ENCODE measurements at places on chromosomes 7 and 10.

DNA sequence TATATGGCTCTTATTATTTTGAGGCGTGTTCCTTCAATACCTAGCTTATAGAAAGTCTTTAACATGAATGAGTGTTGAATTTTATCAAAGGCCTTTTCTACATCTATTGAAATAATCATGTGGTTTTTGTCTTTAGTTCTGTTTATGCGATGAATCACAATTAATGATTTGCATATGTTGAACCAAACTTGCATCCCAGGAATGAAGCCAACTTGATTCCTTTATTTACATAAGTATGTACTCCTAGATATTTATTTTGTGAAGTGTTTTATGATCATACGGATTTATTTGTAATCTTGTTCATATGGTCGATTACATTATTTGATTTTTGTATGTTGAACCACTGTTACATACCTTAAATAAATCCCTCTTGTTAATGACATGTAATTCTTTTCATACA is 244.3 kb upstream of the KCND2 start:
- H3K4me1 ChIP-seq = no peaks in the 10 kb centered on the region
- no peak for DNase-seq
- H3K27ac ChIP-seq = no peak overlapping the region
- no peaks in the 10 kb centered on the region for H3K36me3 ChIP-seq

DNA sequence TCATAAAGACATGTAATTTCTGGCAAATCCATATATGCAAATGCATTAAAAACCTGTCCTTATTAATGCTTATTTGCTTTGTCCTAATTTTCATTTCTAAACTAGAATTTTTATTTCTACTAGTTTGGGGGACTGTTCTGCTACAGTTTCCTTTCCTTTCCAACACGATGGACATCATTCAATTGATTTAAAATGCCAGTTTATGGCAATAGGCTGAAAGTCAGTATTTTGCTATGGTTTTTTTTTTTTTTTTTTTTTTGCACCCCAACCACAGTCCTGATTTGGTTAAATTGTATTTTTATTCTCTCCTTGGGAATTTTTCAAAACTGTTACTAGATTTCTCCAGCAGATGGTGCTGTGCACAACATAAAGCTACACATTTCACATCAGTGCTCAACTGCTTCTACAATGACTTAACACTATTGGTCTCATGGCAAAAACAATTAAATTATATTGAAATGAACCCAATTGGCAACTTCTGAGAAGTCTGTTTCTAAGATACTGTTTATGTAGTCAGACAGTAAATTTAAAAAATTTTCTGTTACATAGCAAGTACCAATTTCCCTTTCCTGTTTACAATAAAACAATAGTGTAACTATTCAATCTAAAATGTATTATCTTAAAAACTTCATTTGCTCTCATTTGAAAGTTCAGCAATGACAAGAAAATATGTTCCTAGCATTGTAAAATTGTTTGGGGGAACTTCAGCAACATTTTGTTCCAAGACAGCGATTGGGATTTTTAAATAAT is 193.8 kb upstream of the CCDC6 start:
- H3K27ac ChIP-seq = no peak overlapping the region
- H3K4me3 ChIP-seq = no peak overlapping the region
- DNase-seq = peak; percentile 5
- H3K4me1 ChIP-seq = no peaks in the 10 kb centered on the region
- peaks cover 9% of the 10 kb centered on the region for H3K36me3 ChIP-seq

DNA sequence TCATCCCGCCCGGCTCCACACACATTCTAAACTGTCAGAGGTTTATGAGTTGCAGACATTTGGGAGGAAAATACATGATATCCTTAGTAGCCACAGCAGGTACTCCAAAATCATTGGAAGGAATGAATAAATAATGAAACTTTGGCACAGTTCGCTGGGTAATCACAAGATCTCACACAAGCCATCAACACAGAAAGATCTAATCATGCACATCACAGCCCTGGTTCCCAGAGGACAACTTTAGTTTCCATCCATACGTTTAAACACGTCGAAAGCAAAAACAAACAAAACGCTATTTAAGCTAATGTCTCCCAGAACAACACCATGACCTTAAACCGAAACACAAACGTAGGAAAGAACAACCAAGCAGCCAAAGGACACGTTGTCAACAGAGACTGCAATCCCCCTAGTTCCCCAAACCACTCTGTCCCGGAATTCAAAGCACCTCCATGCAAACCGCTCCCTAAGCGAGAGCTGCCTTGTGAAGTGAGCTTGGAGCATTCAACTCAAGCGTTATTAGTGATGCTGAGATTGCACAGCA is 12.3 kb downstream of the SVIL start:
- H3K27ac ChIP-seq = no peak overlapping the region
- H3K4me1 ChIP-seq = peaks cover 11% of the 10 kb centered on the region
- no peaks in the 10 kb centered on the region for H3K27me3 ChIP-seq
- no peaks in the 10 kb centered on the region for H3K36me3 ChIP-seq

DNA sequence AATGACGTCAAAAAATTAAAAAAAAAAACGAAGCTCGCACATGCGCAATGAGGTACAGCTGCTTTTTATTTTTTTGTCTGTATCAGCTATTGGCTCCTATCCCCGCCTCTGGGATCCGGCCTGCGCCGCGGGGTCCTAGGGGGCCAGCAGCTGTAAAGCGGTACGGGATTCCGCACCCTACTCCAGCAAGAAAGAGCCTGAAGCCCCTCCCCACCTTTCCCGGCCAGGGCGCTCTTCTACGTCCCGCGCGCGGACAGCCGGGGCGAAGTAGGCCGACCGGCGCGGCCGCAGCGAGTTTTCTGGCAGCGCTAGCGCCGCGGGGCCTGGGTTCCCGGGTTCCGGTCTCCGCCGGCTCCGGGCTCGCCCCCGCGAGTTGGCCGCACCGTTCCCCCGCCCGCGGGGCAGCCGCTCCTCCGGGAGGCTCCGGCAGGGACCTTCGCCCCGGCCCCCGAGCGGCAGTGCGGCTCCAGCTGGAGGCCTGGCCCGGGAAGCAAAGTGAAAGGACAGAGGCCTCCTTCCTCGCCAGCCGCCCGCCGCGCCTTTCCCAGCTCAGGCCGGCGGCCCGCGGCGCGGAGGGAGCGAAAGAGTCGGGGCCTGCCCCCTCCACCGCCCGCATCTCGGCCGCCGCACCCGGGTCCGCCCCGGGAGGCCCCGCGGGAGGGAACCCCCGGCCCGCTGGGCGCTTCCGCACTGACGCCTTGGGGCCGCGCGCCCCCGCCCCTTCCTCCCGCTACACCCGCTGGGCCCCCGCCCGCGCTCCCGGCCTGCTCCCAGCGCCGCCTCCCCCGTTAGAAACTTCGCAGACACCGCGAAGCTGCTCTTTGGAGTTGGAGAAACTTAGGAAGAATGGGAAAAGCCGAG is 4.7 kb upstream of the SPAG6 start:
- peak; percentile 69 for DNase-seq
- peak overlapping the region; percentile 92 for H3K27ac ChIP-seq
- H3K27me3 ChIP-seq = peaks cover 59% of the 10 kb centered on the region
- H3K4me1 ChIP-seq = peaks cover 4% of the 10 kb centered on the region
- H3K4me3 ChIP-seq = peak overlapping the region; percentile 84

GRCh38 chr7:27051451-27051850 is 44.3 kb downstream of the HOXA1 start:
- no peak overlapping the region for H3K4me3 ChIP-seq
- no peak for DNase-seq
- no peaks in the 10 kb centered on the region for H3K27me3 ChIP-seq
- H3K27ac ChIP-seq = no peak overlapping the region

GRCh38 chr10:69759641-69760040 is 42.1 kb upstream of the COL13A1 start:
- no peak for DNase-seq
- H3K27ac ChIP-seq = no peak overlapping the region
- peaks cover 37% of the 10 kb centered on the region for H3K27me3 ChIP-seq
- no peaks in the 10 kb centered on the region for H3K4me1 ChIP-seq
- no peak overlapping the region for H3K4me3 ChIP-seq
- H3K36me3 ChIP-seq = no peaks in the 10 kb centered on the region

DNA sequence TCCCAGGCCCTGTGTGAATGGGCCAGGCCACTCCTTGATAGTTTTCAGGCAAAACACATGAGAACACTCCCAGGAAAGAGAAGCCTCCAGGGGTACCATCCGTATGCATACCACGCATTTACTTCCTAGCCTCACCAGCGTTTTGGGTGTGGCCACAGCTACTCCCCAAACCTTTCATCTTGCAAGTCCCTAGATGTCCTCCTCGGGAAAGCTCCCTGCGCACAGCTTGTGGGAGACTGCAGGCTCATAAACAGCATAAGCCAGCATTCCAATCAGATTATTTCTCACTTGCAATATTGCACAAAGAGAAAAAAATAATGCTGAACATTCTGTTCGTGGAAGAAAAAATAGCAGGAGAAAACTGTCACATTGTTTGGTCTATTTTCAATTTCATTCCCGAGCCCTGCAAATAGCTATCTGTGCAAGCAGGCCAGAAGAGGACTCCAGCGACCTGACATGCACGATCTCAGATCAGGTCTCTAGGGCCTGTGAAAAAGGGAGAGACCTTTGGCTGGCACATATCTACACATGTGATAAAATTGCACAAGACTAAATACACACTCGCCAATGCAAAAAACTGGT is 175.6 kb downstream of the PLXNA4 start:
- no peaks in the 10 kb centered on the region for H3K36me3 ChIP-seq
- H3K4me1 ChIP-seq = peaks cover 3% of the 10 kb centered on the region
- no peak overlapping the region for H3K27ac ChIP-seq
- DNase-seq = no peak
- peaks cover 7% of the 10 kb centered on the region for H3K27me3 ChIP-seq

GRCh38 chr10:119981826-119982225 is 89.3 kb downstream of the SEC23IP start:
- H3K36me3 ChIP-seq = no peaks in the 10 kb centered on the region
- H3K4me3 ChIP-seq = no peak overlapping the region
- no peak for DNase-seq
- H3K27ac ChIP-seq = no peak overlapping the region
- H3K27me3 ChIP-seq = peaks cover 17% of the 10 kb centered on the region
- H3K4me1 ChIP-seq = no peaks in the 10 kb centered on the region

DNA sequence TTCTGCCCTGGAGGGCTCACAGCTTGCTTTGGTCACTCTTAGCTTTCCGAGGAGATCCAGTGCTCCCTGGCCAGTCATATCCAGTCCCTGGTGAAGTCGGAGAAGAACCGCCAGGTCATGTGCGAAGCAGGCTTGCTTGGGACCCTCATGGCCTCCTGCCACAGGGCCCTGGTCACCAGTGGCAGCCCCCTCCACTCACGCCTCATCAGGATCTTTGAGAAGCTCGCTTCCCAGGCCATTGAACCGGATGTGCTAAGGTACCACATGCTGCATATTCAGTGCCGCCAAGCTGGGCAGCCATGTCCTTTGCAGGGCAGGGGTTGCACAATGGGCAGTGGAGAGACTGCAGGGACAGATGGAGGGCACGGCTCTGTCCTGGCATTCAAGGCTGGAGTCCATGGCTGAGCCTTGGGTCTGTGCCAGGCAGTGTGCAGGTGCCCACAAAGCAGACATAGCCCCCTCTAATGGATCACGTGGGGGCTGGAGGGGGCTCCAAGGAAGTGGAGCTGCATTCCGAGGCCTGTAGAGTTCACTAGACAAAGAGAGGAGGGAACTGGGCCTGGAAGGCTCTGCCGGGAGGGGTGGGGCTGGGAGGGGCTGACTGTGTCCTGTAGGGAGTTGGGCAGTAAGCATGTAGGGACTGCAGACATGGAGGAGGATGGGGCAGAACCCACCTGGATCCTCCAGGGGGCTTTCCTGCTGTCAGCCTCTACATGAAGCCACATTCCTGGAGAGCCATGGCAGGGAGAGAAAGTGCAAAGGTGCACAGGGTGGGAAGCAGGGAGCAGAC is 89.9 kb downstream of the WDFY4 start:
- H3K27me3 ChIP-seq = peaks cover 5% of the 10 kb centered on the region
- no peak for DNase-seq
- peaks cover 3% of the 10 kb centered on the region for H3K36me3 ChIP-seq

DNA sequence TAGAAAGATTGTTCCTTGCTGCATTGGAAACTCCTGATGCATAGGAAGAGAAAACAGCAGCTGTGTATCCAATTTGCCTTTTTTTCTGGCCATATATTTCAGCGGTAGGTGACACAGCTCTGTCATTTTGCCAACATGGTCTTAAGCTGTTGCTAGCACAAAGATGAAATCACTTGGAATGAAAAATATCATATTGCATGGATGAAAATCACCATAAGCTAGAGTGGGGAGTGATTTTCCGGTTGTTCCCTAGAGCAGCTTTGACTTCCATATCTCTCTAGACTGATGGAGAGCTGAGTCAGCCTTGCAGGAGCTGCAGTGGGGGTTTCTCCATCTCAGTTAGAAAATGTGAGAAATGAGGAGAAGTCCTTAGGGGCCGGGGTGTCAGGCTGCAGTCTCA is 38.3 kb upstream of the BTBD16 start:
- H3K4me1 ChIP-seq = no peaks in the 10 kb centered on the region
- no peaks in the 10 kb centered on the region for H3K36me3 ChIP-seq
- no peak for DNase-seq
- no peak overlapping the region for H3K4me3 ChIP-seq
- peaks cover 60% of the 10 kb centered on the region for H3K27me3 ChIP-seq

- no peaks in the 10 kb centered on the region for H3K4me1 ChIP-seq
- H3K4me3 ChIP-seq = no peak overlapping the region
- H3K27ac ChIP-seq = no peak overlapping the region
- no peaks in the 10 kb centered on the region for H3K36me3 ChIP-seq
- DNase-seq = no peak
Observed at GRCh38 chr7:25572423-25572822, 344.1 kb upstream of the NPVF start.

DNA sequence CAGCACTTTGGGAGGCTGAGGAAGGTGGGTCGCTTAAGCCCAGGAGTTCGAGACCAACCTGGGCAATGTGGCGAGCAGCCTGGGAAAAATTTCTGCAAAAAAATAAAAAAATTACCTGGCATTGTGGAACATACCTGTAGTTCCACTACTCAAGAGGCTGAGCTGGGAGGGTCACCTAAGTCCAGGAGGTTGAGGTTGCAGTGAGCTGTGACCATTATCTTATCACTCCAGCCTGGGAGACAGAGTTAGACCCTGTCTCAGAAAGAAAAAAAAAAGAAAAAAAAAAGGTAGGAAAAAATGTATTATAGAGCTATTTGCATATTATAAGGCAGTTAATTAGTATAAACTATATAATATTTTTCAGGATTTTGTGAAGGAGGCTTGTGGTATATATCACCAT is 11.0 kb upstream of the TSPAN13 start:
- H3K4me3 ChIP-seq = no peak overlapping the region
- H3K4me1 ChIP-seq = no peaks in the 10 kb centered on the region
- H3K36me3 ChIP-seq = peaks cover 2% of the 10 kb centered on the region
- H3K27ac ChIP-seq = no peak overlapping the region

- no peaks in the 10 kb centered on the region for H3K27me3 ChIP-seq
- H3K4me1 ChIP-seq = no peaks in the 10 kb centered on the region
- no peak overlapping the region for H3K4me3 ChIP-seq
- H3K27ac ChIP-seq = no peak overlapping the region
- H3K36me3 ChIP-seq = no peaks in the 10 kb centered on the region
Observed at GRCh38 chr7:27678617-27679260, 16.1 kb upstream of the HIBADH start.

GRCh38 chr7:126495001-126495400 is 757.7 kb downstream of the GRM8 start:
- H3K4me3 ChIP-seq = no peak overlapping the region
- H3K27me3 ChIP-seq = no peaks in the 10 kb centered on the region
- H3K27ac ChIP-seq = no peak overlapping the region
- H3K36me3 ChIP-seq = no peaks in the 10 kb centered on the region

GRCh38 chr7:92904244-92905131 is 68.1 kb upstream of the CDK6 start:
- no peaks in the 10 kb centered on the region for H3K36me3 ChIP-seq
- H3K27ac ChIP-seq = peak overlapping the region; percentile 86

Data from effector memory CD8-positive, alpha-beta T cell (primary cell).